ENCODE measurements at places on chromosomes 16 and 17.

DNA sequence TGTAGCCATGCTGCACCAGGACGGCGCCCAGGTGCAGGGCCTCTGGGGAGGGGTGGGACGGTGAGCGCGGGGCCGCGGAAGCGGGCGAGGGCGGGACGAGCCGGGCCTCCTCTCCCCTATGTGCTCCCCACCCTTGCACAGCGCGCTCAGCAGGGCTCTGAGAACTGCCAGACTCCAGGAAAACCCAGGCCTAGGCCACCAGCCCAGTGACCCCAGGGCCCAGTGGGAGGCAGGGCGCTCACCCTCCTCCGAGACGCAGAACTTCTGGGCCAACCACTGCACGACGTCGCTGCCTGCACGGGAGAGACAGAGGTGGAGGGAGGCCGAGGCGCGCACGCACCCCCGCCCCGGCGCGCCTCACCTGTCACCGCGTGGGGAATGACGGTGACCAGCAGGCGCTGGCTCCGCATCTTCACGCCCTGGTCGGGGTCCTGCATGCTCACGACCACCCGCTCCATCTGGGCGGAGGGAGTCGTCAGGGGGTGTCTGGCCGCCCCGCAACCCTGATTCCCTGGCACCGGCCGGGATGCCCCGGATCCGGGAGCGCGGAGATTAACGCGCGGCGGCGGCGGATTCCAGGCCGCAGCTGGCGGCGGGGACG lies 603 bp downstream of the RGS11 start:
- no peak for DNase-seq

GRCh38 chr16:30369938-30370455 lies 297 bp downstream of the TBC1D10B start:
- DNase-seq = no peak

DNA sequence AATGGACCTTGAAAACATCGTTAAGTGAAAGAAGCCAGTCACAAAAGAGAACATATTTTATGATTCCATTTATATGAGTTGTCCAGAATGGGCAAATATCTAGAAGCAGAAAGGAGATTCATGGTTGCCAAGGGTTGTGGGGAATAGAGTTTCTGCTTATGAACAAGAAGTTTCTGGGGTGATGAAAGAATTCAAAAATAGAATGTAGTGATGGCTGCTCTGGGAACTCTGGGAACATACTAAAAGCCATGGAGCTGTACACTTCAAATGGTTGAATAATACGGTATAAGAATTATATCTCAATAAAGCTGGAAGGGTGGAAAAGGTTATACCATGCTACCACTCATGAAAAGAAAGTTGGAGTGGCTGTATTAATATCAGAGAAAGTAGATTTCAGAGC lies 18.5 kb downstream of the AKTIP start:
- DNase-seq = no peak

- DNase-seq = no peak
Measured at GRCh38 chr17:7437369-7437863, 1.9 kb upstream of the FGF11 start.

- DNase-seq = peak; percentile 37
Measured at GRCh38 chr17:49520386-49521087, 25.4 kb downstream of the NGFR start.

DNA sequence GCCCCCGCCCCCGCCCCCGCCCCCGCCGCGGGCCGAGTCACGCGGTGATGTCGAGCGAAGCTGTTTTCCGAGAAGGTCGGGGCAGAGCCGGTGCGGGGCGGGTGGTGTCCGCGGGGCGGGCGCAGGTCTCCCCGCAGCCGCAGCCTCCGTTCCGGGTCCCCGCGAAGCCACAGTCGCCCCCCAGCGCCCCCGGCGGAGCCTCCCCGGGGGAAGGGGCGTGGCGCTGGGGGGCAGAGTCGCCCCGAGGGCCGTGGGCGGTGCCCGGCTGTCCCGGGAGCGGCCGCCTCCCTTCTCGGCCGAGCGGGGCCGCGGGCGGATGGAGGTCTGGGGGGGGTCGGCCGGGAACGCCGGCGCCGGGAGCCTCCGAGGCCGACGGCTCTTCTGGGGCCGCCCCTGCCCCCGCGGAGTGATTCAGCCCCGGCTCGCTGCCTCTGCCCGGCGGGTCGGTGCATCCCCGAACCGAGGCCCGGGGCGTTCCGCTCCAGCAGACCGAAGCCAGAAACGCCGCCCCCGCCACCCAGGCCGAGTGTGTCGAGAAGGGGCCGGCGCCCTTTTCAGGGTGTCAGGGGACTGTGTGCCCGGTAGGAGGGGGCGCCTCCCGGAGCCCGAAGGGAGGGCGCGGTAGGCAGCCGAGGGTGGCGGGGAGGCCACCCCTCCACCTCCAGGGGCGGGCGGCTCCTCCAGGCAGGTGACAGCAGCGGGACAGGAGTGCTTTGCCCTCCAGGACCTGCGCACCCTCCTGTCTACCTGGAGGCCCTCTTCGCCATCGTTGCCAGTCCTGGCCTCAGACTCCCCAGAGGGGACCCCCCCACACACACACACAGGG lies 1.7 kb downstream of the METRNL start:
- no peak for DNase-seq

GRCh38 chr16:14042706-14043105 lies 28.4 kb upstream of the MRTFB start:
- no peak for DNase-seq

- DNase-seq = peak; percentile 22
Measured at GRCh38 chr17:75652341-75652740, 14.6 kb downstream of the RECQL5 start.

GRCh38 chr17:72422505-72423285 lies 301.9 kb downstream of the SOX9 start:
- DNase-seq = peak; percentile 82

GRCh38 chr17:63940584-63940983 lies 8.5 kb upstream of the CD79B start:
- no peak for DNase-seq

- DNase-seq = no peak
Measured at GRCh38 chr17:31527606-31528005, 136.1 kb downstream of the RAB11FIP4 start.

DNA sequence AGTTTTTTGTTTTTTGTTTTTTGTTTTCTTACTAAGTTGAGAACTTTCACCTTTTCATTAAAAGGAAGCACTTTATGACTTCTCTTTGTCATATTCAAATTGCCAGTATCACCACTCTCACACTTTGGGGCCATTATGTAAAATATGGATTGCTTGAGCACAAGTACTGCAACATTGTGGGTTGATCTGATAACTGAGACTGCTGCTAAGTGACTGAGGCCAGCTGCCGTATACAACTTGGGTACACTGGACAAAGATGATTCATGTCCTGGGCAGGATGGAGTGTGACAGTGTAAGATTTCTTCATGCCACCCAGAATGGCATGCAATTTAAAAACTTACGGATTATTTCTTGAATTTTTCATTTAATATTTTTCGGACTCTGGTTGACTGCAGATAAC lies 7.8 kb downstream of the TTC19 start:
- no peak for DNase-seq
